GM10248 (cell line): ENCODE measurements at places on chromosomes 2 and 18.

- DNase-seq = no peak
These were observed 30.5 kb upstream of the IMPA2 start for GRCh38 chr18:11950824-11951223.

GRCh38 chr2:239150125-239151011 lies 250.5 kb downstream of the HDAC4 start:
- no peak for DNase-seq

DNA sequence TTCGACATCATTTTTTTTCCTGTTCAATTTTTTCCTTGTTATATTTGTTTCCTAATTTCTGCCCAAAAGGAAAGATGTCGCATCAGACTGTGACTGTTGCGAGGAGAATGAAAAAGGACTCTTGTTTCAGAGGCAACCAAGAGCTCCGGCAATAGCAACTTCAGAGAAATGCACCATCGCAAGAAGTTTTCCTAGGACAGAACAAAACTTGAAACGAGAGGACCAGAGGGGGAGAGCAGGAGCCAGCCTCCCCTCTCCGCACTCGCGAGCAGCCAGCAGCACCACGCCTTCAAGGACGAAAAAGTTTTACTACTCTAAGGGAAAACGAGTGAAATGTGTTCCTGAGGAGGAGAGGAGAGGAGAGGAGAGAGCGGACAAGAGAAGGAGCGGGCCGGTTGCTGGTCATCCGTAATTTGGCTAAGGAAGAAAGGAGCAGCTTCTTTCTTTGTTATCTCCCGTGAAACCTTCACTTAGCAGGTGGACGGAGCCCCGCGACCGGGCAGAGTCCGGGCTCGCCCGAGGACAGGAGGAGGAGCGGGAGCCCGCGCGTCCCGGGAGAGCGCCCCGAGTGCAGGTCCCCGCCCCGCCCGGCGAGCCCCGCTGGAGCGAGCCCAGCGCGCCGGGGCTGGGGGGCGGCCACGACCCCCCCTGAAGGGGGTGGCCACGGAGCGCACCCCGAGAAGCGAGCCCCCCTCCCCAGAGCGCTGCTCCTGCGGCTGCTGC lies 744 bp downstream of the POU3F3 start:
- DNase-seq = peak; percentile 22

DNA sequence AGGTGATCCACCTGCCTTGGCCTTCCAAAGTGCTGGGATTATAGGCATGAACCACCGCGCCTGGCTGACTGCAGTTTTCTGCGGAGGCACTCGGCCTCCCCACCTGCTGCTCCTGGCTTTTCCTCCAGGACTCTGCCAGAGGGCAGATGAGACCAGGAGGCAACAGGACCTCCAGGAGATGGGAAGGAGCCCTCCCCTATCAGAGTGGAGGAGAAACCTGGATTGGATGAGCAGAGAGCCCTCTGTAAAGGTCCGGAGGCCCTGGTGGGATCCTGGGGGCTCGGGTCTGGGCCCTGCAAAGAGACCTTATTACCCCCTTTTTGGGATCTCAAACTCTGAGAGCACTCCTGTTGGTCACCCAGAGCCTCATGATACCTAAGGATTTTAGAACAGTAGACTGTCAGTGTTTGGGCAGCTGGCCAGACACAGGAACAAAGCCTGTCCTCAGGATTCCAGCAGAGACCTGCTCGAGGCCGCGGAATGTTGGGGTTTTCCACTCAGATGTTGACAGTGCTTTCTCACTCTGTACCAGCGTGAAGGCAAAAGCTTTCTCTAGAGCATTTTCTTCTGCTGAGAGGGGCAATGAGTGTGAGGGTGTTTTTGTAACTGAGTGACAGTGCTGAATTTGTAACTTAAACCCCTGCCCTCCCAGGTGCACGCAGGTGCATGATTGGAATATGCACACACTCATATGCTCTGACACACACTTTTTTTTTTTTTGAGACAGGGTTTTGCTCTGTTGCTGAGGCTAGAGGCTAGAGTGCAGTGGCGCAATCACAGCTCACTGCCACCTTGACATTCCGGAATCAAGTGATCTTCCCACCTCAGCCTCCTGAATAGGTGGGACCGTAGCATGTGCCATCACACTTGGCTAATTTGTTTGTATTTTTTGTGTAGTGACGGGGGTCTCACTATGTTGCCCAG lies 48.4 kb downstream of the NPPC start:
- no peak for DNase-seq

DNA sequence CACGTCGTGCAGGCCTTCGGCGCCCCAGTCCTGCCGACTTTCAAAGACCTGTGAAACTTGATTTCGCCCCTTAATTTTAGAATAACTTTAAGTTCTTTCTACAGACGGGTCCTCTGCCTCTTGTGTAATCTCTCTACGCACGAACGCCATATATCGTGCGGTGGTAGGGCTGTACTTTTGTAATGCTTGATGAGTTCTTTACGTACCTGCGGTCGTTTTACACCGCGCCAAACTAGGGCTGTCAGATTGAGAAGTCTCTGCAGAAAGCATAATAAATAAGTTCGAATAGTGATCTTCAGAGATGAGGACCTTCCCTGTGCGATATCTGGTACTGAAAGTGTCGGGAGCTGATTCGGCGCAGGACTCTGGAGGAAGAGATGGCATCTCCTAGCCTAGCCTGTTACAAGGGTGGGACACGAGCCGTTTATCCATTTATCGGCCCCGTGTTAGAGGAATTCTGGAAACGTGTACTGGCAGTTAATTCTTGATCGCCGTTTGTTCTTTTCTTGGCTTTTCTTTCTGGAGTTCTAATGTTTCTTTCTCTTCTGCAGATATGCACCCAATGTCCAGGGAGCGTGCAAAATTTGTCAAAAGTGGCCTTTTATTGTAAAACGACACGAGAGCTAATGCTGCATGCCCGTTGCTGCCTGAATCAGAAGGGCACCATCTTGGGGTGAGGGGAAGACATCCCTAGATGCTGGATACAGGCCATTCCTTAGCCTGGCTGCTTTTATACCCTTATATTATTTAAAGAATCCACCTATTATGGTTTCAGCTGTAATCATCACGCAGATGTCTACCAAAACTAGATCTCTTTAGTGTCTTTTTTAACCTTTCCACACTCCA lies 781 bp upstream of the SLC5A6 start:
- DNase-seq = no peak

GRCh38 chr2:10475811-10476660 lies 27.9 kb upstream of the ODC1 start:
- no peak for DNase-seq

DNA sequence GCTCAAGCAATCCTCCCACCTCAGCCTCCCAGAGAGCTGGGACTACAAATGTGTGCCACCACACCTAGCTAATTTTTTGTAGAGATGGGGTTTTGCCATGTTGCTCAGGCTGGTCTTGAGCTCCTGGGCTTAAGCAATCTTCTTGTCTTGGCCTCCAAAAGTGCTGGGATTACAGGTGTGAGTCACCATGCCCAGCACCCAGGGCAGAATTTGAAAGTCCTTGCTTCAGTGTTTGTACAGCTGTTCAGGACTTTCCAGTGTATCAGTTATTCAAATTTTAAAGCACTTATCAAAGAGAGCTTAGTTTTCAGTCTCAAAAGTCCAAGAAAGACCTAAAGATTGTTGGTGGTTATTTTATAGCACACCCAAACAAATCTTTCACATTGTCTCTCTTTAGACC lies 43.6 kb upstream of the VPS54 start:
- no peak for DNase-seq

GRCh38 chr2:170432823-170433222 lies 254.9 kb downstream of the MYO3B start:
- no peak for DNase-seq

DNA sequence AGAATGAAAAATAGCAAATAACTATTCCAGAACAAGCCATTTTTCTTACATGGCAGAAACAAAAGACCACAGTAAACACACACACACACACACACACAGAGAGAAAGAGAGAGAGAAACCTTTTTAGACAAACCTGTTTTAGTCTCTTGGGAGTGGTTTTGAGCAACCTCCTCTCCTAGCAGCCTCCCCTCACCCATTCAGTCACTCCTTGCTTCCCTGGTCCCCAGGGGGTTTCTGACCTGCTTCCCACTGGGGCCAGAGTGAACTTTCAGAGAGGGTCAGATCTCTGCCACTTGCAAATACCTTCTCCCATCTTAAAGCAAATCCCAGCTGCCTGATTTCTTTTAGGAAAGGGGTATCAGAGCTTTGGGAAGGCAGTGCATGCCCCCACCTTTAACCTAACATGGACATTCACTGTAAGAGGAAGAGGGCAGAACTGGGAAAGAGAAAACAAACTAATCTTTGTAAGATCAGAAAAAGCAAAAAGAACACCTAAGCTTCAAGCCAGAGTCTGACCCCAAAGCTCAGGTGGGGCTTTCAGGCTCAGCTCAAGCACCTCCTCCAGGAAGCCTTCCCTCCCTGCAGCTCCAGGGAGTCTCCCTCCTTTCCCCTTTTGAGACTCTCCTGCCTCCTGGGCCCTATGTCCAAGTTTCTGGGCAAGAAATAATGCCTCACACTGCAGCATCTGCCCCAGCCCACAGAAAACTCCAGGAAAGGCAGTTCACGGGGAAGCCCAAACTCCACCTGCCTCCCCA lies 2.7 kb downstream of the SDC1 start:
- DNase-seq = no peak

- no peak for DNase-seq
These were observed 68.0 kb upstream of the SMAD7 start for GRCh38 chr18:49018554-49019445.

DNA sequence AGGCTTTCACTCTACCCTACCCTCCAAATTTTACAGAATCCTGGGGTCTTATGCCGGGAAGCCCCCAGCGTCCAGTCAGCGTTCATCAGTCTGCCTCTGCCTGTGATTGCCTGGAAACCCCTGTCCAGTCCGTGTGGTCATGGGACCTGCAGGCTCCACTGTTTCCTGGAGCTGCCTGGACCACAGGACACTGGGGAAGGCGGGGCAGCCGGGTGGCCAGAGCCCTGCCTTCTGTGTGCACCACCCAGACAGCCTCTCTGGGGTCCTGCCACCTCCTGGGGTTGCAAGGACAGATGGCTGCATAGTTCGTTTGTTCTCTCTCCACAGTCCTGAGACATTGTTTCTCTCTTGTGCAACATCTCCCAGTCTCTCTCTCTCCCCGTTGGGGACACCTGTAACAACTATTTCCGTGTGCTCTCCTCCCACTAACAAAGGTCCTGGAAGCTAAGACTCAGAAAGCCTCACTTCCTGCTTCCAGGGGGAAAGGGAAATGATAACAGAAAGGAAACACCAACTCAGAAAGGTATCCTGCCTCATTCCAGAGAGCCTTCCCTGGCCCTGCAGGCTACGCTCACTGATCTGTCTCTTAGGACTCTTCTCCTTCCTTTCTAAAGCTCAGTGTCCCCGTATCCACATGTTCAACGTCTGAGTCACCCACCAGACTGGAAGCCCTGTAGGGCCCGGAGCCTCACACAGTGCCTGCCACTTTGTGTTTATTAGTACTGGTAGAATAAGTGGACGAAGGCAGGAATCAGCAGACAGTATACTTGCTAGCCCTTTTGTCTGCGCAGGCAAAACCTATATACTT lies 192.8 kb upstream of the RAB12 start:
- DNase-seq = no peak

- DNase-seq = no peak
These were observed 52.9 kb upstream of the NABP1 start for GRCh38 chr2:191625016-191625415.

- no peak for DNase-seq
These were observed 53.2 kb upstream of the SLC4A10 start for GRCh38 chr2:161571051-161571429.

- DNase-seq = no peak
These were observed 71.2 kb downstream of the SEMA4F start for GRCh38 chr2:74725287-74725686.

DNA sequence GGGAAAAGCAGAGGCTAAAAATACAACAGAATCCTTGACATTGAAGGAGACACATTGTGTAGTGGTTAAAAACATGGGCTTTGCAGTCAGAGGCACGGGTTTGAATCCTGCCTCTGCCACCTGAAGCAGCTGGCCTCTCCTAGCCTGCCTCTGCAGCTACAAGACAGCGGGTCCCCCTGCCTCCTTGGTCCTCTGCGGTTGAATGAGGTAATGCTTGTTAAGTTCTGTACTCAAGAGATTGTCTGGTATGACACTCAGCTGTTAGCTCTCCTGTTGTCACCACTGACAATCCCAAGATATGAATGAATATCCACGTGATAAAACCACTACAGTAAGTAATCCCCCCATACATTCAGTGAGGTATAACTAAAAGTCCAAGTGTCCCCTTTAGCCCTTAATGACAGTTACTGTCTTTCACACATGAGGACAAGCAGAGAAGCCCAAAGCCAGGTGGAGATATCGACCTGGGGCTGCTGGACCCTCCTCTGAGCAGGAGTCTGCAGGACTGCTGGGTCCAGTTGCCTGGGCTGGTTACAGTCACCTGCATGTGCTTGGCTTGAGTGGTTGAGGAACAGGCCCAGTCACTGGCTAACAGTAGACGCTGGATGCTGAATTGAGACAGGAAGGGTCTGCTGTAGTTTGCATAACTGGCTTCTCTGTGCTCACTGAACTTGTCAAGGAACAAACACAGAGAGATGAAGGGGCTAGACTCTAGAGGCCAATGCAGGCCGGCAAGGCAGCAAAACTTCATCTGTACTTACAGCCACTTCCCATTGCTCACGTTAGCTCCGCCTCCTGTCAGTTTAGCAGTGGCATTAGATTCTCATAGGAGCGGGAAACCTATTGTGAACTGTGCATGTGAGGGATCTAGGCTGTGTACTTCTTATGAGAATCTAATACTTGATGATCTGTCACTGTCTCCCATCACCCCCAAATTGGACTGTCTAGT lies 85.5 kb downstream of the TGFA start:
- DNase-seq = no peak

DNA sequence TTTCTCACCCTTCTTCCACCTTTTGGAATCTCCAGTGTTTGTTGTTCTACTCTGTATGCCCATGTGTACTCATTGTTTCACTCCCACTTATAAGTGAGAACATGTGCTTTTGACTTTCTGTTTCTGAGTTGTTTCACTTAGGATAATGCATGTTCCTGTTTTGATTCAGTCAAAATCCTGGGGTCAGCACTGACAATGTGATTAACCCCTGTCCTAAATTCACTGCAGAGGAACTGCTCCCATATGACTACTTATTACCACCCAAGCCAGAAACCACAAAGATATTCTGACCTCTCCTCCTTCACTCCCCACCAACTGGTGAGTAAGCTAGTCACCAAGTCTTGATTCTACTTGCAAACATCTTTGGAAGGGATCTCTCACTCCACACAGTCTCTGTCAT lies 251.4 kb upstream of the TCF4 start:
- no peak for DNase-seq

DNA sequence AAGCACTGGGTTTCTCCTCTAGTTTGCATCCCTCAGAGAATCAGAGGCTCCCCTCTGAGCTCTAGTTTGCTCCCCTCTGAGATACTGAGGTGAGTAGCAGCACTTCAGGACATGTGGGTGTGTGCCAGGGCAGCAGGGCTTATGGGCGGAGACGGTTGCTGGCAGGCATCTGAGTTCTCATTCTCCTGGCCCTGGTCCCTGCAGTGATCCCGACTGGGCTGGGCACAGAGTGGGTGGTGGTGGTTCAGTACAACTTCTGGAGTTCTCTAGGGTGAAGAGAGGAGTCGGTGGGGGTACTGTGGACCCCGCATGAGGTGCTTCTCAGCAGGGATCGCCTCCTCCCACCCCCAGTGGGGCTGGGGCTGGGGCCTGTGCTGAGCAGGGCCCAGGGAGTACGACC lies 47.9 kb downstream of the BOLA3 start:
- no peak for DNase-seq

GRCh38 chr2:30234180-30234971 lies 3.0 kb downstream of the LBH start:
- DNase-seq = no peak

- DNase-seq = no peak
These were observed 20.6 kb downstream of the TMEM87B start for GRCh38 chr2:112075490-112076260.
